Thoracic aorta (tissue), 2 donors: ENCODE measurements at places on chromosomes 1 and 21.
A peak's percentile ranks its signal among the peaks of the same experiment; 100 is the strongest.

GRCh38 chr1:119773711-119774241, 5.1 kb upstream of the HMGCS2 start:
- DNase-seq: no peak

DNA sequence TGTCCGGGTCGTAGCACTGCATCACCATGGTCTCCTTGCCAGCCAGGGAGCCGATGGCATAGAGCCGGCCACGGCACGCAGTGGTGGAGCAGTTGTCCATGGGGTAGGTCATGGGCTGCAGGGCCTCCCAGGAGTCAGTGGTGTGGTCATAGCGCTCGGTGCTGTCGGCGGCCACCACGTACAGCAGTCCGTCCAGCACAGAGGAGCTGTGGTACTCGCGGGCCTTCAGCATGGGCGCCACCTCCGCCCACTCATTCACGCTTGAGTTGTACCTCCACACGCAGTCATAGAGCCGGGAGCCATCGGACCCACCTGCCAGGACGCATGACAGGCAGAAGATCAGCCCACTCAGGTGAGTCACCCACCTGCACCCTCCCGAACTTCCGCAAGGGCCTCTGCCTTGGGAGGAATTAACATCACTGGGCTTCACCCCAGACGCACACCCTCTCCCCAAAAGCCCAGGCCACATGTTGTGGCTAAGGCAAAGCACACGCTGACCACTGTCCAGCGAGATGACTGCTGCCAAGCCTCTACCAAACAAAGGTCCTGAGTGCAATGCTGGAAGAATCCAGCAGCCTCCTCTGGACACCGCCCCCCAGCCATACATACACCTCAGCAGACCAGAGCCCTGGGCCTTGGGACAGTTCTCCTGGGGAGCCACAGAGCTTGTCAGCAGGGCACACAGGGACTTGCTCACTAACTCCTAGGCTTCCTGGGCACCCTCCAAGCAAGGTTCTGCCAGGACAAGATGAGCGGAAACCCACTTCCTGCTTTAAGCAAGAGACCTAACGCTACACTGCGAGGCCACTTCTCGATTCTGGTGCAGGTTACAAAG, 3.3 kb downstream of the KLHL21 start:
- no peak for DNase-seq

DNA sequence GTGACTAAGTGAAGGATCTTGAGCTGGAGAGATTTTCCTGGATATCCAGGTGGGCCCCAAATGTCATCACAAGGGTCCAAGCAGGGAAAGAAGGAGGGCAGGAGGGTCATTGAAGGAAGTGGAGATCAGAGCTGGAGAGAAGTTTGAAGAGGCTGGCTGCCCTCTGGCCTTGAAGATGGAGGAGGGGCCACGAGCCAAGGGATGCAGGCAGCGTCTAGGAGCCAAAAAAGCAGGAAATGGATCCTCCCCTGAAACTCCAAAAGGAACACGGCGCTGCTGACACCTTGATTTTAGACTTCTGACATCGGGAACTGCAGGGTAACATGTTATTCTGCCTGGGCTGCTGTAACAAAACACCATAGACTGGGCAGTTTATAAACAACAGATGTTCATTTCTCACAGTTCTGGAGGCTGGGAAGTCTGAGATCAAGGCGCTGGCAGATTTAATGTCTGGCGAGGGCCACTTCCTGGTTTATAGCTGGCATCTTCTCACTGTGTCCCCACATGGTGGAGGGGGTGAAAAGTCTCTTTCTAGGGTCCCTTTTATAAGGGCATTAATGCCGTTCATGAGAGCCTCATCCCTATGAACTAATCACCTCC, 28.8 kb upstream of the ZBTB21 start:
- no peak for DNase-seq

GRCh38 chr1:16178596-16179497, 23.0 kb upstream of the EPHA2 start:
- DNase-seq: no peak

- DNase-seq: no peak
Observed at GRCh38 chr1:193549081-193549480, 362.7 kb upstream of the B3GALT2 start.

DNA sequence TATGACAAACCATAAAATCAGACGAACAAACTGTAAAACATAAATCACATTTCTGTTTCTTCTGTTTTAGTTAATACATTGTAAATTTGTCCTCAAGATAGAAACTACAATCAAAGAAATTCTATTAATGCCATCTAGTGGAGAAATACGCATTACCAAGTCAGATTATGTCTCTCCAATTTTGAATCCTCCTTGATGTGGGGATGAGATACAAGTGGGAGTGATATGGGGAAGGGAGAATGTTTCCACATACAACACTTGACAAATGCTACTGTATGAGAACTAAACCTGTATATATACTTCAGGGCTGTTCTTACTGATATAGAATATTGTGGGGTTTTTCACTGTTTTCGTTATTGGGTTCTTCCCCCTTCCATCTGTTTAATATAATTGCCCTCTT, 2.6 kb downstream of the HFM1 start:
- DNase-seq: no peak

- DNase-seq: no peak
Observed at GRCh38 chr1:67795179-67795912, 37.9 kb downstream of the GNG12 start.

DNA sequence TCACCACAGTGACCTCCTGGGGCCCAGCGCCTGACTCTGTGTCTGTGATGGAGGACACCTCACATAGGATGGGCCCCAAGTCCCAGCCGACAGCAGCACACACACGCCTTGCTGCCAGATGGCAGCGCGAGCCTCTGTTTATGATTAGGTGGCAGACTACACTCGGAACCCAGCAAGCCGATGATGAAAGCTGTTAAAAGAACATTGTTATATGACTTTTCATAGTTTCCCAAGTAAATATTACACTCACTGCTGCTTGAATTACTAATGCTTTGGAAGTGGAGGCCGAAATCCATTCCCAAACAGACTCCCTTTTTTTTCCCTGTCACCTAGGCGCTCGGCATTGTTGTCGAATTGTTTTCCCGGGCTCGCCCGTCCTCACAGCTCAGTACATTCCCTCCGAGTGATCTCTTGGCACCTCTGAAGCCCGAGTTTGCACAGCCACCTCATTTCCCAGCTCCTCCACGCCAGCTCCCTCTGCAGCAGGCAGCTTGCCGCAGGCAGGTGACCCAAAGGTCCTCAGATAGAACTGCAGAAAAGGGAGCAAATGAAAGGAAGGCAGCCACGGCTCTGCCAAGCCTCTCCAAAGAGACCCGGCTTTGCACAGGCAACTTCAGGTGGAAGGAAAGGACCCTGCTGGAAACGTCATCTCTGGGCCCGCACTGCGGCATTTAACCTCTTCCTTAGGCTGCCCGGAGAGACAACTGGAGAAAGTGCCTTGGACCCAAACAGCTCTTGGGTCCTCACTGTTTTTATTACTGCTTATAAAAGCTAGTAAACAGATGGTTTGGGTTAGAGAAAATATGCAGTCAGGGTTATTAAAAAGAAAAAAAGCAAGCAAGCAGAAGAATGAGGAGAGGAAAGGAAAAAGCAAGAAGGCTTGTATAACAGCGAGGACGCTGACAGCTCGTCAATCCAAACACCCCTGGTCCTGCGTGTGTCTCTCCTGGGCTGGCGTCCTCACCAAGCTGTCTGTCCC, 72.2 kb upstream of the SLC25A33 start:
- peak; percentile 36 for DNase-seq

GRCh38 chr1:155177192-155177917, 3.7 kb downstream of the TRIM46 start:
- DNase-seq: no peak

DNA sequence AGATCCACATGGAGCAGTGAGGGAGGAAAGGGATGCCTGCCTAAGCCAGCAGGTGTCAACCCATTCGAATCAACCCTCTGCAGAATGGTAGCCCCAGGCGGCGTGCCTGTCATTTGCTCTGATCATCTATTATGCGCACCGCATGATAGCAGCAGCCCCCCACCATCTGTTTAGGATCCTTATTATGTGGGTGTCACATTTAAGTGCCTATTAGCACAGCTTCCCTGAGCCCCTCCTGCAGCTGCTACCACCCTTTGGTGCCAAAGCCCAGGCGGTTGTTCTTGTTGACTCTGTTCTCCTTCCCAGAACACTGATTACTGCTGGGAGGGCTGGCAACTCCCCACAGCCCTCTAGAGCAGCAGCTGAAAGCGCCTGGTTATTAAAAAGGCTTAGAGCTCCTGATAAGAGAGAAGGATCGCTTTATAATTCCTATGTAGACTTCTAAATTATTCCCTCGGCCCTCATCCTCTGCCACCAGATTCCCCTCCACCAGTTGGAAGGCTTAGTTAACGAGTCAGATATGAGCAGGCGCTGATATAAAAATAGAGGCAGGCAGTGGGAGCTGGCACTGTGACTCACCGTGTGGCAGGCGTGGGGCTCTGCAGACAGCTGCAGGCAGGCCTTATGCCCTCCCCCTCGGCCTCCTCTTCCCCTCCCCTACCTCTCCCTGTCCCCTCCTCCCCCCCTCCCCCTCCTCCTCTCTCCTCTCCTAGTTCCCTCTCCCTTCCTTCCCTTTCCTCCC, 23.0 kb downstream of the ACTA1 start:
- DNase-seq: peak; percentile 56

- DNase-seq: no peak
Observed at GRCh38 chr1:239539812-239540211, 153.4 kb downstream of the CHRM3 start.

- DNase-seq: no peak
Observed at GRCh38 chr21:41815652-41816582, 49.1 kb upstream of the RIPK4 start.

DNA sequence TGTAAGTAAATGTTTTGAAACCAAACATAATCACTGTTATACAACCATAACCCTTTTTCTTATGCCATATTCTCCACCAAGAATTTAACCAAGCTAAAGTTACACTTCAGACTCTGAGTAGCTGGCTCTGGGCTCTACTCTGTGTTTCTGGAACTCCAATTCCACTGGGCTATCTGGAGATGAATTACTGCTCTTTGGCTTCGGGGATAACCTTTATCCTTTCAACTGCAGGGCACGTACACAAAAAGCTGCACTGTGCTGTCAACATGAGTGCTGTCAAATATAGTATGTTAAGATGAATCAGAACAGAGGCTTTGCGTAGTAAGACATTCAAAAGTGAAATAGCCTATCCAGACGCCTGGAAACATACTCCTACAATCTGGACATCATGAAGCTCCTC, 500.6 kb downstream of the LTN1 start:
- no peak for DNase-seq

- DNase-seq: no peak
Observed at GRCh38 chr1:235802573-235803346, 63.9 kb downstream of the LYST start.

DNA sequence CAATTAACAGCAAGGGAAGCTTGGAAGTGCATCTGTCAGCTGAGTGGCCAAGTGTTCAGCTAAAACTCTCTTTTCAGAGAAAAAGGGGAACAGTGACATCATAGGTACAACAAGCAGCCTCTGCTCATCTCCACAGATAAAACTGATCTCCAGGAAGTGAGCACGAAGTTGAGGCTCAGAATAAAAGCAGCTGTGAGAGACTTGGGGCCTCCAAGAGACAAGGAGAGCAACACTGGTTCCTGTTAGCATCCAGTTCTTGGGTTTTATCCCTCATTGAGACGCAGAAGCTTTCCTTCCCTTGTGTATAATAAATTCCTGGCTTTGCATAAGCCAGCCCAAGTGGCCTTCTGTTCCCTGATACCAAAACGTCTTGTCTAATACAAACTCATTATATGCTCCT, 20.0 kb upstream of the CNN3 start:
- DNase-seq: no peak

- no peak for DNase-seq
Observed at GRCh38 chr1:53986458-53986857, 31.5 kb downstream of the LDLRAD1 start.

DNA sequence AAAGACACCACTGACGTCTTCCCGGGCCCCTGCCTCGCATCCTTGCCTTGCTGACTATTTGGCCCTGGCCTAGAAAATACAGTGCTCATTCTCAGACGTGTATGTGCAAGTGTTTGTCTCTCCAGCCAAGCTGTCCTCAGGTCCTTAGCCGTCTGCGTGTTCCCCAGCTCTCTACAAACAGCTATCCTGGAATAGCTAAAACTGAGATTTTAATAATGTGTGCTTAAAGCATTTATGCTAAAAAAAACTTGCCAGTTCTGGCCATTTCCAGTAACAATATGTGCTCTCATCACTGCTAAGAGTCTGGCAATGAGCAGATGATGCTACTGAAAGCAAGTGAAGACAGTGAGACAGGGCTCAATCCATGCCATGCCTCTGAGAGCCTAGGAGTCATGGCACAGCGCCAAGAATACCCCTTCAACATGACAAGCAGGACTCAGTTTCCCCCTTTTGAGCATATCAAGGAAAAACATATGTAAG, 55.7 kb downstream of the IRF2BP2 start:
- DNase-seq: no peak

GRCh38 chr1:158104891-158105290, 75.8 kb upstream of the CD1D start:
- no peak for DNase-seq

GRCh38 chr1:86756062-86756406, 51.7 kb downstream of the SH3GLB1 start:
- no peak for DNase-seq

GRCh38 chr1:34280509-34280908, 103.8 kb downstream of the C1orf94 start:
- no peak for DNase-seq

DNA sequence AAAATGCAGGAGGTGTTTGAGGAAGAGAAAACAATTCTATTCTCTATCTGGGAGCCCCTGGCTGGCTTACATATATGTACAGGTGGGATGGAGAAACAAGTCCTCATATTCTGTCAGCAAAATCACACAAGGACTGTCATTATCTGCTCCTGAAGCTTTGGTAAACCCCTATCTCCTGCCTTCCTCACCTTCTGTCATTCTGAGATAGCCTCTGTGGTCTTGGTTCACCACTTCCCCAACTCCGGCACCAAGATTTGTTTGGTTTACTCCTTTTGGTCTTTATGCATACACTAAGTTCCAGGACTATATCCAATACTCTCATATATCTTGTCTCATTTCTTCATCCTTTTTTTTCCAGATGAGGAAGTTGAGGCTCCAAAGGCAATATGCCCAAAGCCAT, 551.1 kb downstream of the PLPP3 start:
- no peak for DNase-seq

- no peak for DNase-seq
Observed at GRCh38 chr21:45611939-45612664, 31.4 kb upstream of the PCBP3 start.

GRCh38 chr1:235423214-235423652, 56.0 kb downstream of the TBCE start:
- no peak for DNase-seq

GRCh38 chr1:65264197-65264929, 45.0 kb upstream of the DNAJC6 start:
- DNase-seq: no peak

GRCh38 chr1:155296661-155297060, 4.6 kb downstream of the PKLR start:
- no peak for DNase-seq

DNA sequence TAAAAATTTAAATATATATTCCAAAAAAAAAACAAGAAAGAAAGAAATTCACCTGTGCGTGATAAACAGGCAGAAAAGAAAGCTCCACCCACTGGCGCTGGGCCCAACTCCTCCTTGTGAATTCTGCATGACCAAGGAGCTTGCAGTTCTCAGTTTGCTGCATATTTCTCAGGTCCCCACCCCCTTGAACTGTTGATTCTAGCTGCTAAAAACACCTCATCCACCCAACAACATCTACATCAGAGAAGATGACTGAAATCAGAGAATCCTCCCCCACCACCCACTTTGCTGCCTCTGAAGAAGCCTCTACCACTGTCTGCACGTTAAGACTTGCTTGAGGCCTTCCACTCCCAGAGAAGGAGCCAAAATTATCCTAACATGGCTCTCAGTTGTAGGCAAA, 104.8 kb downstream of the RGS2 start:
- no peak for DNase-seq

GRCh38 chr1:56418151-56418631, 161.2 kb downstream of the PLPP3 start:
- no peak for DNase-seq
